Kidney (tissue), 22 donors: ENCODE measurements at places on chromosomes 6 and 20. TPM values are rescaled to one million over a fixed set of nuclear protein-coding genes. Genes with fewer than 3 reads are reported as not detected.
A peak's percentile ranks its signal among the peaks of the same experiment; 100 is the strongest.

DNA sequence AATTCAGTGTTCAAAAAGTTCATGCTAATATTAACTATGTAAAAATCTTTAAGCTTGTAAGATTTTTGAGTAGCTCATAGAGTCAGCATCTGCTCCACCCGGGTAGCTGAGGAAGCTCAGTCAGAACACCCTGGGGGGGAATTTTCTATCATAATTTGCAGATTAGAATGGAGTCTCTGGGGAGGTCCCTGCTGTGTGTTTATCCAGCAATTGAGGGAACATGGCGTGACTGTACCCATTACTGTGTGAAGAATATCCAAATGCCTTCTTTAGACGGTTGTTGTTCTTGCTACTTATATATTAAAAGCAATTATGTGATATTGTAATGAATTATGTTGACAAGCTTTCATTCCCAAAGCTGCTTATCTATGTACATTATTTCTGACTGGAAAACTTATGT is 64.8 kb downstream of the AIG1 start:
- no peak for DNase-seq

Gene SLC17A1
- 109 TPM for polyA plus RNA-seq

DNA sequence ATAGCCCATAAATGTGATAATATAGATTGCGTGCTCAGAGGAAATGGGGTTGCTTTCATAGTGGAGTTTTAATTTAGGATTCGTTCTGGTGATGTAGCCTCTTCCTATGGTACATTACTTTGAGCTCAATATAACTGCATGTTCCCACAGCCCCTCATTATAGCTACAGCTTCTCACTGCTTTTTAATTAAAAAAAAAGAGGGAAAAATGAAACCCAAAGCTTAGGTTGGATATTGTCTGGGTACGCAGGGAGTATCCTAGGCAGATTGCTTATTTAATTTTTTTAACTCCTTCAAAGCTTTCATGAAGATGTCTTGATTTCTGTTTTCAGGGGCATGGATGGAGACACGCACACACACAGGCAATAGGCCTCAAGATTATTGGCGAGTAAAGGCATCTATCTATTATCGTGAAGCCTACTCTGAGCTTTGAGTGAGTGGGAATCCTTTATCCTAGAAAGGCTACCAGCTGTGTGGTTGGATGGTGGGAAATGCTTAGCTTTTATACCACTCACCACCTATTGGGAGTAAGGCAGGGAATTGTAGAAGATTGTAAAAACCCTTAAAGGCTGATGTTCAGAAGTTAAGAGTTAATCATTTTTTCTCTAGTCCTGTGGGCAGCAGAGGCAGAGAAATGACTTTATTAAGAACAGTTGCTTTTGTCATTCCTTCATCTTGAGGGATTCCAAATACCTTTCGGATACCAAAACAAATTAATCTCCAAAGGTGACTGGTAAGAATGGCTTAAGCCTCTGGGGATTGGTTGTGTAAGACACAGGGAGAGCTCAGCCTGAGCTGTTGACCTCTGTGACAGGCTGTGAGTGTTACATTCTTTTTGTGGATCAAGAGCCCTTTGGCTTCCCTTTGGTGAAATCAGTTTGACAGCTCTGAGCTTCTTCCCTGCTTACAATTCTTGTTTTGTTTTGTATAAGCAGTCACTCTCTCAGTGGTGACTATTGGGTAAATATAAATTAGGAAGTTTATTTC is 33.4 kb downstream of the CTNNBL1 start:
- no peak for DNase-seq

DNA sequence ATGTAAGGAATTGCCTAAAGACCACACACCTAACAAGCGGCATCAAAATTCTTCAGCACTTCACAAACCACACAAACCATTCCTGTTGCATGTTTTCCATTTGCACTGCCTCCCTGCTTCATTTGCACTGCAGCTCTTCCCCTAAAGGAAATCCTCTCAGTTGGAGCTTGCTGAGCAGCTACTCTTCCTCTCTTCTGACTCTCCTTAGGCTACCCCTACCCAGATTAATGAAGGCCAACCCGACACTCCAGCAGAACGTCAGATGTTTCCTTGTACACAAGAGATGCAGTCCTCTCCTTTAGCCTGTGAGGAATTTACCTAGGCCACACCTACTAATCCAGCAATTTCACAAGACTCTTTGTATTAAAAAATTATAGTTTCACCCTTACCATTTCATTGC is 8.1 kb downstream of the BEND6 start:
- no peak for DNase-seq

DNA sequence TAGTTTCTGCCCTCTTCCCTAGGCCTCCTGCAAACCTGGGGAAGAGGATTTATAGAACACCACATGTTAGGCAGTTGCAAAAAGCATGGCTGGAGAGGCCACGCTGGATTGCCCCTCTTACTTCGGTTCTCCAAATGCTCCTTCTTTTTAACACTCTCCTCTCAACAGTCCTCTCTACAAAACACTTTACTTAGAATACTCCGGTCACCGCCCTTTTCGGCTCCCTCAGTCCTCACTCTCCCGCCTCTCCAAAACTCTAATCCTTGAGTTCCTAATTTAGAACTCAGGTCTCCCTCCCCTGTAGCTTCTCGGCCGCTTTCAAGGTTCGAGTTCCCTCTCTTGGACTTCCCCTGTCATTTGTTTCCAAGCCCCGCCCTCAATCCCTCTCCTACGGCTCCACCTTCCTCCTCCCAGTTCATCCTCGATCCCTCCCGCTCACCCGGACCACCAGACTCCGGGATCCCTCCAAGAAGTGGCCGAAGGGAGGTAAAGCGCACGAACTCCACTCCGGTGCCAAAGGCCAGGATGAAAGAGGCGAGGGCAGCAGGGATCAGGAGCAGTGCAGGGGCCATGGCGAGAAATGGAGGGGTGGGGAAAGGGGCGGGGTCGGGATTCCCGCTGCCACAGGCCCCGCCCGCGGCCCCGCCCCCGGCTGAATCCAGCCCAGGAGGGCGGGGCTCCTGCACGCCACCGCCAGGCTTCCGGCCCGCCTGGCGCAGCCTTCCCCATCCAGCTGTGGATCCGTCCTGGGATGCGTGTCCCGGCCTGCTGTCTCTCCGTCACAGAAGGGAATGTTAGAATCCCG is at the start of gene NRM:
Gene NRM (minus strand): TSS at position 582 of the 805 bp plus-strand sequence. CDS start 10 bp downstream, at position 572.
- peak; percentile 96 for DNase-seq

GRCh38 chr6:21163110-21163837 is 430.3 kb upstream of the SOX4 start:
- DNase-seq: no peak

Gene AKAP12
- 10.2 TPM for polyA plus RNA-seq

DNA sequence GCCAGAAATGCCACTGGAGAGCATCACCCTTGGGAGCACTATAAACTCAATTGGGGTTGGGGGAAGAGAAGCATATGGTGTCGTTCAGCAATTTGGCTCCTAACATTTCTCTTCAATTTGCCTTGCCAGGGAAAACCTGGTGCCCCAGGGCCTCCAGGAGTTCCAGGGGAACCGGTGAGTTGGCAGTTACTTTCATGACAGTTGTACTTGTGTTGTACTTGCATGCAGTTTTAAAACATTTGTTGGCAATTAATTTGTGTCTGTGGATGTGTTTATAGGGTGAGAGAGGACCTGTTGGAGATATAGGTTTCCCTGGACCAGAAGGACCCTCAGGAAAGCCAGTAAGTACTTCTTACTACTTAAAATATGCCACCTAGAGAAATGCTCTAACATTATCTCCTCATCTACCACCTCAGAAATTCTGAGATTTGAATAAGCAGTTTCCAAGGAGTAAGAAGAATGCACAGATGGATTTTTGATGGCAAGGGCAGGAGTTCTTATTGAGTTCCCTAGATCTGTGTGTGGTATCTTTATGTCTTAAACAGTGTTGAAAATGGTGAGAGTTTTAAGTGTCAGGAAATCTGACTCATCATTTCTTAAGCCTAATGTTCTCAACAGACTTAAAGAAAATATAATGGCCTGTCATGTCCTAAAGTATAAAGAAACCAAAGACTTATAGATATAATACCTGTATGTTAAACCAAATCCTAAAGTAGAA is 122.5 kb downstream of the COL9A1 start:
- no peak for DNase-seq

DNA sequence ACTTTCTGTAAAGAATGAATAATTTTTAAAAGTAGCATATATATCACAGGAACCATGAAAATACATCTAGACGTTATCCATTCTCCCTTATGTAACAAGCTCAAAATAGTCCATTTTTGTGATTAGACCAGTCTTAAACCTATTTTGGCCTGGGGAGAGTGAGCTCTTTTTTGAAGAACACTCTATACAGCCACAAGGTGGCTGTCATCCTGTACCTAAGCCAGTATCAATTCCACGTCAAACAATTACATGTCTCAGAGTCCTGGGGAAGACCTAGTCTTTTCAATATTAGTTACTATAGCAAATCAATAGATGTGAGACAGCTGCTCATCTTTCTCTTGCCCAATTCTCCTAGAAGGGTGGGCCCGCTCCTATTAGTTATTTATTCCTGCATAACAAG is 28.4 kb downstream of the FBXO5 start:
- no peak for DNase-seq

- DNase-seq: no peak
Measured at GRCh38 chr6:160130729-160131484, 9.3 kb downstream of the SLC22A1 start.

- peak; percentile 78 for DNase-seq
Measured at GRCh38 chr6:71383901-71384489, 95.4 kb downstream of the OGFRL1 start.

Gene GPX5
- not detected for polyA plus RNA-seq

GRCh38 chr6:17869753-17870050 is 117.7 kb downstream of the KIF13A start:
- DNase-seq: no peak

- DNase-seq: peak; percentile 36
Measured at GRCh38 chr20:63457737-63458136, 14.7 kb downstream of the KCNQ2 start.

GRCh38 chr20:58890518-58891085 is 38.1 kb downstream of the GNAS start:
- peak; percentile 95 for DNase-seq

Gene ZNF831
- polyA plus RNA-seq: 0.04 TPM

DNA sequence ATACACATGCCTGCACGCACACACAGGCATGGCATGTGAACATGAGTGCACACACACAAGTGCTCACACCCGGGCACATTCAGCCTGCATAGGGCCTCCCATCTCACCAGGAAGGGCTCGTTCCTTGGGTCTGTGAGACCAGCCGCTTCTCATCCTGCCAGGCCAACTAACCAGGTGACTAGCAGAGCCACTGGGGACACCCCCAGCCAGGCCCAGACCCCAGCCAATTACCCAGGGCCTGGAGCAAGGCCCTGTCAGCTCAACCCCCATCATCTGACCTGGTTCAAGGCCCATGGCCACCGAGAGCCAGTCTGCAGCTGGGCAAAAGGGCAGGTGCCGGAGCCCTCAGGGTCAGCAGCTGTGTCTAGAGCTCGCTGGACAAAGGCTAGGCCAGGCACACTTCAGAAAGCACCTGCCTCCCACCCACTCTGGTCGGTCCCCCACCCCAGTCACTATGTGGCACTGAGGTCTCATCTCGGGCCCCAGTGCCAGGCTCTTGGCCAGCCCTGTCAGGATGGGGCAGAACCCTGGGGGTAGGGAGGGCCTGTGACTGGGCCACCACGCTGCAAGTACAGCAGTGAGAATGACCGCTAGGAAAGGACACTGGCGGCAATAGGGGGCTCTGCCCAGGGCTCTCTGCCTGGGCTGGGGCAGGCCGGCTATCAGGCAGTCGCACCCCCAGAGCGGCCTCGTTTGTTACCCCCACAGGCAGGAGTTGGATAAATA is 26.8 kb upstream of the MRGBP start:
- DNase-seq: no peak

DNA sequence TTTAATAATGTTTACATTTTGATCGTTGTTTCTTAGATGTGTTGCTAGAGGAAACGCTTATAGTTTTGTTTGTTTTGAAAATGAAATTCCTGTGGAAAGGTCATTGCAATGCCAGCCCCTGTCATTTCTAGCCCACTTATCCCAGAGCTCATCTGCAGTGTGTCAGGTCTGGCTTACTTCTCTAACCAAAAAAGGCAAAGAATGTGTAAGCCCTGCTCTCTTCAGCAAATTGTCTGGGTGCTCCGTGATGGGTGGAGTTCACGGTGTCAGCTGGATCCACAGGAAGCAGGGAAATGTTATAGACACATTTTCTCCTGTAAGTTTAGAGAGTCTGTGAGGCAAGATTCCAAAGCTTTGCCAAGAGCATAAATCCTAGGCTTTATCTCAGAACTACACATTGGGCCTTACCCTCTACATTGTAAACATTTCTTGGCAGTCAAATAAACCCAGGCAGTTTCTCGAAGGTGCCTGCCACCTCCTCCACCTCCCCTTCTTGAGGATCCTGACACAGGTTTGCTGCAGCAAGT is 50.9 kb downstream of the RPRD1B start:
- no peak for DNase-seq

GRCh38 chr6:135901774-135902524 is 50.4 kb downstream of the PDE7B start:
- DNase-seq: no peak

DNA sequence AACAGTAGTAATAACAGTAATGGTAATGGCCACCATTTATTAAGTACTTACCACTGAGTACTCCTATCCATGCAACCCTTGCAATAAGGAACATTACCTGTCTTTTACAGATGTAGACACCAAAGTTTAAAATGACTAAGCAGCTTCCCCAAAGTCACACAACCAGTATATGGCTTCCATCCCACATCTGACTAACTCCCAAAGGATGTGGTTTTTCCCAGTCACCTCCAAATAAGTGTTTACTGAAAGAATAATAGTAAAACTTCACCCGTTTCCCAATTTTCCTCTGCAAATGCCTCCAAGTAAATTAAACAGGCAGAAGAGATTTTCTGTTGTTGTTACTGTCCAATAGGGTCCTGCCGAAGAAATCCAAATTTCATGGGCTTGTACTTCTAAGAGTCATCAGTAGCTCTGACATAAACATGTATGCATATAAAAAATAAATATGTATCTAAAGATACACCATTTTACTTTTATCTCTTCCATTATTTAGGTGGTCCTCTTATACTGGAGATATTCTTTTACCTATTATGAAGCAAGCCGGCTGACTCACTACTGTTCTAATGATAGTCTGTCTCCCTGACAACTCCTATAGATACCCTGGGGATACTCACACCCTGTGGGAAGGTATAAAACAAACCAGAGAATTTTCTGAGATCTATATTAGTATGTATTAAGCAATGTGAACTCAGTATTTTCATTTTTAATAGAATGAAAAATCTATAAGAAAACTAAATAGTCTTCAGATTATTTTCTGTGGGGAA is 77.9 kb upstream of the ID4 start:
- no peak for DNase-seq

Gene SIRPD
- not detected for polyA plus RNA-seq

- DNase-seq: no peak
Measured at GRCh38 chr6:136820561-136820960, 1.8 kb upstream of the PEX7 start.

GRCh38 chr6:148443798-148444560 is 101.3 kb downstream of the SASH1 start:
- DNase-seq: no peak

GRCh38 chr6:88177961-88178464 is 11.9 kb upstream of the CNR1 start:
- DNase-seq: no peak

Gene GFOD1
- 2.1 TPM for polyA plus RNA-seq

GRCh38 chr20:59453759-59454560 is 150.4 kb upstream of the PHACTR3 start:
- DNase-seq: peak; percentile 43

Gene OR2H2
- polyA plus RNA-seq: not detected

Gene PSORS1C1
- polyA plus RNA-seq: 2.1 TPM

Gene ALDH8A1
- polyA plus RNA-seq: 56.7 TPM
